SW 1271 (cell line): ENCODE measurements at places on chromosomes 7 and 10.

GRCh38 chr10:121306159-121306673 lies 292.0 kb downstream of the FGFR2 start:
- no peak for DNase-seq

DNA sequence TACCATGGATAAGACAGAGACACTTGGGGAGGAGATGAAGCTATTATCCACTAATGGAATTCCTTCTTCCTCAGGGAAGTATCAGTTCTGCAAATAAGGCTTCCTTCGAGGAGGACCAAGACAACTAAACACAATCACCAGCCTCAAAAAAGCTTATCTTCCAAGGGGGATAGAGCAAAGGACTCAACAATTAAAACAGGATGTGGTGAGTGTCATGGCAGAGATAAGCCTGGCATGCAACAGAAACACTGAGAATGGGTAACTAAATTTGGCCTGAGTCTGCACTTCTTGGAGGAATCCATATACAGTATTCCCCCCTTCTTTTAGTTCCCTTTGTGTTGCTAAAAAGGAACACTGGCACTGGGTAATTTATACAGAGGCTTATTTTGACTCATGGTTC lies 1285.2 kb downstream of the GATA3 start:
- no peak for DNase-seq

DNA sequence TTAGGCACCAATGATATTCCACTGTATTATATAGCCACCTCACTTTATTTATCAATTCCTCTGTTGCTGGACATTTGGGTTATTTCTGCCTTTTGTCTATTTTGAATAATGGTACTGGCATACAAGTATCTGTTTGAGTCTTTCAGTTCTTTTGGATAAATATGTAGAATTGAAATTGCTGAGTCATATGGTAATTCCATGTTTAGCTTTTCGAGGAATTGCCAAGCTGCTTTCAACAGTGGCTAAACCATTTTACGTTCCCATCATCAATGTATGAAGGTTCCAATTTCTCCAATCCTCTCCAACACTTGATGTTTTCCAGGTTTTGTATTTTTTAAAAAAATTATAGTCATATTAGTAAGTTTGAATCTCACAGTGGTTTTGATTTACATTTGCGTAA lies 42.3 kb downstream of the JMJD1C start:
- no peak for DNase-seq

GRCh38 chr7:20735346-20736065 lies 51.2 kb downstream of the SP8 start:
- no peak for DNase-seq
